ENCODE measurements at places on chromosomes 6 and 20.

GRCh38 chr6:79713701-79714322, 82.7 kb downstream of the SH3BGRL2 start:
- peak; percentile 45 for DNase-seq

DNA sequence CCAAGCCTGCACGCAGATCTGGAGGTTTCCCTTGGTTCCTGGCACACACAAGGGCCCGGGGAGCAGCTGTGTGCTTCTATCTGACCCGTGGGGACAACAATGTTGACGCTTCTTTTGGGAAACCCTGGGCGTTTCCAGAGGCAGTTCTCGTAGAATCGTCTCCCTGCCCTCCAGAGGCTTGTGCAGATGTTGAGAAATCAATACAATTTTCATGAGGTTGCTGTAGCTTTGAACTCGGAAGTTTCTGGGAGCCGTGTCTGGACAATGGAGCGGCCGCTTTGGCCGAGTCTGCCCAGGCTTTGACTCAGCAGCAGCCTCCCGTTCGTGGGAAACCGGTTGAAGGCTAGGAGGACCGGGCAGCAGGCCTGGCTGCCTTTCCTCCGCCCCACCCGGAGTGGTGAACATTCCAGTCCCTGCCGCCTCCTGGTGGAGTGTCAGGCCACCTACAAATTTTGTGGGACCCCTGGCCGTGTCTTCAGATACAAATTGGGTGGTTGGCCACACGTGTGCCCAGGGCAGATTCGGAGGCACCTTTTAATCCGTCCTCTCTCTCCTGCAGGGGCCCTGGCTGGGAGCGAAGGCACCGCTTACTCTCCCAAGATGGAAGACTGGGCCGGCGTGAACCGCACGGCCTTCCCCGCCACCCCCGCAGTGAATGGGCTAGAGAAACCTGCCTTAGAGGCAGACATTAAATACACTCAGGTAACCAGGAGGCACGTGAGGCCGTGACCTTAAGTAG, 2.7 kb downstream of the PAX1 start:
- DNase-seq = no peak

DNA sequence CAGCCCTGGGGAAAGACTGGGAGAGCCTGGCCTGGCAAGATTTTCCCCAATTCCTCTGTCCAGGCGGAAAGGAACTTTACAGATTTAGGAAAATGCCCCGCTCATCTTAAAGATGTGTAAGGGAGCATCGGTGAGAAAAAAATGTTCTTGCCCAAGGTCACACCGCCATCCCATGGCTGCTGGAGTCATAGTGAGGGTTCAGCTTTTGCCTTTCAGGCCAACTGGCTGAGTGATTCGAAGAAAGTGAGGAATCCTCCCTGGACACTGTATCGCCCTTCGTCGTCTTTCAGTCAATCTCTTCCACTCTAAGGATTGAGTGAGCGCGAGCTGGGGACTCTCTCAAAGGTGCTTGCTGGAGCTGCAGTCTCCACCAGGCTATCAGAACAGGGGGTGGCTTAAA, 1.4 kb downstream of the WFDC2 start:
- no peak for DNase-seq

DNA sequence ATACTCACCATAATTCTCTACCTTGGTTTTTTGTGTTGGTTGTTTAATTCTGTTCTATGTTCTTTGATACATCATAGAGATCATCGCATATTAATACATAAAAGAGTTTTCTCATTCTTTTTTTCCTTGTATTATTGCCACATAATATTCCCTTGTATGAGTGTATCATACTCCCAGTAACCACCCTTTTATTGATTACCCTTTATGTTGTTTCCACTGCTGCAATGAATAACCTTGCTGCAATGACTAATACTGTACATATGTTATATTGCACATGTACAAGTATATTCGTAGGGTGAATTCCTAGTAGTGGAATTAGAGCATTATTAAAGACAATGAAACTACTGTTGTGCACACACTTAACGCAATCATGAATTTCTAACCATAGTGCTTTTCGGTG, 9.1 kb upstream of the SF3B5 start:
- DNase-seq = no peak

DNA sequence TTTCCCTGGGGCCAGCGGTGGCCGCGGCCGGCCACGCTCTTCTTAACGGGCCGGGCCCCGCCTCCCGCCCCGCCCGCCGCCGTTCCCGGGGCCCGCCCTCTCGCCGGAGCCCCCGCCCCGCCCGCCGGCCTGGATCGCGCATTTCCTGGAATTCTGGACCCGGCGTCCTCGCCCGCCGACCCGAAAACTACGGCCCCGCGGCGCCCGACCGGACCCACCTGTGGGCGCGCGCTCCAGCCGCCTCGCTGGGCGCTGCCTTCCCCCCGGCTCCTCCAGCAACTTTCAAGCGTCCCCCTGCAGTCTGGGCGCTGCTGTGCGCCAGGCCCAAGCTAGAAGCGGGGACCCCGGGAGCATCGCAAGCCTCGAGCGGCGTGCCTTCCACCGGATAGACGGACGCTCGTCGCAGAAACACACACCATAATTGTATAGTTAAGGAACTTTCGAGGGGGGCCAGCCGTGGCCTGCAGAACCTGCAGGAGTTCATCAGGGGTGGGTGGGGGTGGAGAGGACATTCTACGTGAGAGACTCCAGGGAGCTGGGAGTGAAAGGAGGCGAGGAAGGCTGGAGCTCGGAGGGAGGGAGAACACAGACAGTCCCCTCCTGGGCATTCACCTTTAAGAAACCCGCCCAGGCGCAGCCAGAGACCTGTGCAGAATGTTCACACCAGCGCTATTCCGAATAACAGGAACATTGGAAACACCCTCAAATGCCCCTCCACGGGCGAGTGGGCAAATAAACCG, at the start of gene ADA:
ADA (minus strand) TSS at position 16 of the 740 bp plus-strand sequence. CDS start 92 bp downstream, outside the sequence.
- peak; percentile 72 for DNase-seq

GRCh38 chr6:123526128-123526527, 110.6 kb downstream of the TRDN start:
- DNase-seq = no peak

- no peak for DNase-seq
Observed at GRCh38 chr6:124823240-124824111, 138.8 kb upstream of the RNF217 start.

GRCh38 chr6:44543664-44544063, 156.2 kb downstream of the CDC5L start:
- no peak for DNase-seq

DNA sequence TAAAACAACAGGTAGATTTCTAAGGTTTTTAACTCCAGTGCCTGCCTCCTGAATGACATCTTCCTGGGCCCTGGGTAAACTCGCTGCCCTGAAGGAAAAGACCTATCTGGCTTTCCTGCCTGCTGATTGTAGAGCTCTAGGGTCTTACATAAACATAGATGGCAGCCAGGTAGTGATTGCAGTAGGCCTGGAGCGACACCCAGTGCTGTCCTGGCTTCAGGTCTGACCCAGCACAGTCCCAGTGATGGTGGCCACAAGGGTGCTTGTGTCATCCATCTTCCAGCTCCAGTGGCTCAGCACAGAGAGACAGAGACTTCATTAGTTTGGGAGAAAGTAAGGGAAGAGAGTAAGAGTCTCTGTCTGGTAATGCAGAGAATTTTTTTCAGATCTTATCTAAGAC, 542.9 kb upstream of the IMPG1 start:
- DNase-seq = no peak

- DNase-seq = no peak
Observed at GRCh38 chr20:8527998-8528723, 396.1 kb downstream of the PLCB1 start.

GRCh38 chr20:51372176-51372803, 170.2 kb downstream of the NFATC2 start:
- DNase-seq = peak; percentile 77

GRCh38 chr20:46895906-46896242, 1.2 kb downstream of the EYA2 start:
- no peak for DNase-seq

GRCh38 chr20:24638591-24639548, 169.4 kb downstream of the SYNDIG1 start:
- DNase-seq = no peak

DNA sequence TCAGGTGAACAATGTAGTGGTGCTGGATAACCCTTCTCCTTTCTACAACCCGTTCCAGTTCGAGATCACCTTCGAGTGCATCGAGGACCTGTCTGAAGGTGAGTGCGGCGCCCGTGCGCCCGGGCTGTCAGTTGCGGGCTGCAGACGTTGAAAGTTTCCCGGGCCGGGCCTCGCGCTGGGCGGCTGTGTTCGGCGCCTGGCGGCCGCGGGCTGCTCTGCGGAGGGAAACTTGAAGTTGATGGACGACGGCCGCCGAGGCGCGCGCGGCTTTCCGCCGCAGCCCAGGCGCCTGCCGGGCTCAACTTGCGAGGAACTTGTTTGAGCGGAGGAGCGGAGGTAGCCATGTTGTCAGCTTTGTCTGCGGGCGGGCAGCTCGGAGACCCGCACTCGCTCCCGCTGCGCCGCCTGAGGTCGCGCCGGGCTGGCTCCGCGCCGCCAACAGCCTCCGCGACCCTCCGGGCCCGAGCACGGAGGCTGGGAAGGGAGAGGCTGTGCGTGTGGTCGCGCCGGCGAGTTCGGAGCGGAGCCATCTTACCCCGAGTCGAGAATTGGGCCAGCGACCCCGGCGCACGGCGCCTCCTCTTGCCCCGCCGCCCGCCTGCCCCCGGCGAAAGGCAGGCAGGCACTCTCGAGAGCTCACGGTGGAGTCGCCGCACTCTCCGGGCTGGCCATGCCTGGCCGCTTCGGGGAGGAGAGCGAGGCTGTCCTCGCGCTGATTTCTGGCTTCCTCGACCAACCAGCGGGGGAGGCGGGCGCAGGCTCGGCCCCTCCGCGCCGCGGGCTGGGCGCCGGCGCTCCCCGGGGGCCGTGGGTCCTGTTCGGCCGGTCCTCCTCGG, 691 bp downstream of the ASF1A start:
- peak; percentile 73 for DNase-seq

- DNase-seq = no peak
Observed at GRCh38 chr6:168160506-168161370, 81.7 kb upstream of the FRMD1 start.

GRCh38 chr20:50049442-50050026, 63.4 kb downstream of the UBE2V1 start:
- no peak for DNase-seq

GRCh38 chr6:119628691-119629594, 279.4 kb upstream of the MAN1A1 start:
- DNase-seq = no peak

DNA sequence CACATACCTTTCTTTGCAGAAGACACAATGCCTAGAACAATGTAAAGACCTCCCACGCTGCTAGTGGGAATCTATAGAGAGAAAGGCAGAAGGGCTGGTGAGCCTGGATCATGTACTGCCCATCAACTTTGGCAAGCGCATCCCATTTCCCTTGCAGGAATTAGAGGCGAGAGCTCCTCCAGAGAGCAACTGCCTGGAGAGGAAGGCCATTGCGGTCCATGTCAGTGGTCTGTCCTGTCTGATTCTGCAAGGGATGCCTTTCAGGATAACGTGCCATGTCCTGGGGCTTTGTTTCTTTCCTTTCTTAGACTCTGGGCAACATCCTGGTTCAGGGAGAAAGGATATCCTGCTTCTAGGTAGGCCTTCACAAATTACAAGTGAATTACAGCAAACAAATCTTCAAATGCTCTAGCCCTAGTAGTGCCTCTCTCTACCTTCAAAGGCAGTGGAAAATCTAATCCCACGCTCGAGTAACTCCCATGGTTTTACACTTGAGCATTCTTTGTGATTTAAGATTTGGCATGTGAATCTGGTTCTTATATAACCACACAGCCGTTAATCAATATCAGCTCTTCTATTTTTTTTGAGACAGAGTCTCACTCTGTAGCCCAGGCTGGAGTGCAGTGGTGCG, 38.5 kb downstream of the GCNT2 start:
- no peak for DNase-seq

- peak; percentile 48 for DNase-seq
Observed at GRCh38 chr6:3159805-3160781, 2.7 kb upstream of the TUBB2A start.

DNA sequence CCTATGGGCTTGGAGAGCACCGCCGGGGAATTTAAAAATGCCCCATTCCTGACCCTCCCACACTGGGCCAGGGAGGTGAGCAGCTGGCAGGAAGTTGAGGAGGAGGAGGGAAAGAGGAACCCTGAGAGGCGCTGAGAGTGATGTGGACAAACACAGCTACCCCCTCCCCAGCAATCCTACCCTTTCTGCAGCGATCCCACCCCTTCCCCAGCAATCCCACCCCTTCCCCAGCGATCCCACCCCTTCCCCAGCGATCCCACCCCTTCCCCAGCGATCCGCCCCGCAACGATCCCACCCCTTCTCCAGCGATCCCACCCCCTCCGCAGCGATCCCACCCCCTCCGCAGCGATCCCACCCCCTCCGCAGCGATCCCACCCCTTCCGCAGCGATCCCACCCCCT, 111.6 kb downstream of the SYCP2 start:
- DNase-seq = no peak

- DNase-seq = no peak
Observed at GRCh38 chr6:129203190-129203900, 320.4 kb downstream of the LAMA2 start.

DNA sequence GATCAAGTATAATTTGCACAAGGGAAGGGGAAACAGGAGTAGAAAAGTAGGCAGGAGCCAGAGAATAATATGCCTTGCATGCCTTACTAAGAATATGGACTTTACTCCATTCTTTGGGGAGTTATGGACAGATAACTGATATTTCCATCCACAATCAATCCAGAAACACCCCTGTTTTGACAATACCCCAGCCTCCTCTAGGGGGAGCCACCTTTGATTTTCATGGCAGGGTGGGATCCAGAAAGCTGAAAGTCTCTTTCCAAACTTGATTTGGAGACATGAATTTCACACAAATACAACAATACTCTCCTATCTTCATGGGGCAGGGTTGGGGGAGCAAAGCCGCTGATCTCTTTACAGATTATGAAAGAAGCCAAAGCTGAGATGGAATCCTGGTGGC, 404.1 kb downstream of the FOXA2 start:
- no peak for DNase-seq

DNA sequence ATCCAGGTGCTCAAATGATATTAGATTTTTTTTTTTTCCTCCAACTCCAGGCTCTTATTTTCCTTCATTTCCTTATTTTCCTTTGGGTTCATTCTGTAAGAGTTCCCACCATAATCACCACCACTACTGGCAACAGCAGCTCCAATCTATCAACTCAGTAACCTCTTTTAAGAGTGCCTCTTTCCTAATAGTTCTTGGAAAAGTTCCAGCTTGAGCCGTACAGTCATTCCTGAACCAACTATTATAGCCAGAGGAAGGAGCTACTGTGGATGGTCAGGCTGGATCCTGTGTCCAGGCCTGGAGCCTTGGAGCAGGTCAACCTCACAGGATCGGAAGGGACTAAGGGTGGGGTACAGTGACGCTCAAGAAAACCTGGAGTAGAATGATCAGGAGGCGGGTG, 4.2 kb upstream of the ANGPT4 start:
- no peak for DNase-seq

GRCh38 chr20:33359399-33360261, 41.7 kb downstream of the CDK5RAP1 start:
- no peak for DNase-seq

- no peak for DNase-seq
Observed at GRCh38 chr20:45701873-45702272, at the start of gene WFDC13. TSS of gene WFDC13 (plus strand) at chr20:45702038. CDS start at chr20:45702124, 86 bp downstream.
